ENCODE measurements at places on chromosomes 12 and 14.

- no peak for DNase-seq
Observed at GRCh38 chr14:98871796-98872195, 400.2 kb downstream of the BCL11B start.

DNA sequence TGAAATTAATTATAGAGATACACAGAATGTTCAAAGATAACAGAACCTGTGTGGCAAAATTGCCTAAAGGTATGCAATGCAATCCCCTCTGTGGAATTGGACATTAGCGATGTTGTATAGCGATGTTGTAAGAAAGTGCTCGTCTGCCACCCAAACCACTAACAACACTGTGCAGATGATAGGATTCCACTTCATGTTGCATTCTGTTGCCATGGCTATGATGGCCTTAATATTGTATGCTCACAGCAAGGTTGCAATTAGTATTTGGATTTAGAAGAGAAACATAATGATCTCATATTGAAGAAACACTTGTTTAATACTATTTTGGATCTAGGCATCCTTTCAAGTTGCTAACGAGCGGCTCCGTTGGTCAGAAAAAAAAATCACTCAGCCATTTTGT lies 260.3 kb downstream of the BCAT1 start:
- DNase-seq, result no peak

- DNase-seq, result no peak
Observed at GRCh38 chr12:98699586-98699985, 54.5 kb downstream of the APAF1 start.

- no peak for DNase-seq
Observed at GRCh38 chr14:92993302-92993701, 70.4 kb downstream of the CHGA start.

- no peak for DNase-seq
Observed at GRCh38 chr12:105064564-105065178, 19.6 kb downstream of the ALDH1L2 start.

DNA sequence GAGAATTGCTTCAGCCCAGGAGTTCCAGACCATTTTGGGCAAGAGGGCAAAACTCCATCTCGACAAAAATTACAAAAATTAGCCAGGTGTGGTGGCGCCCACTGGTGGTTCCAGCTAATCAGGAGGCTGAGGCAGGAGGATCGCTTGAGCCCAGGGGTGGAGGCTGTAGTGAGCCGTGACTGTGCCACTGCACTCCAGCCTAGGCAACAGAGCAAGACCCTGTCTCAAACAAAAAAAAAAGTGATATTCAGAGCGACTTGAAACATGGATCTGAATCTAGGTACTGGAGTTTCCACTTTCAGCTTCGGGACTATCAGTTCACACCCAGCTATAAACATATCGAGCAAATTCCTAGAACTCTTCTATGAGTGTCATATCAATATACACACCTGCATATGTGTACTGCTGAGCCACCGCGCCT lies 16.3 kb upstream of the RNF34 start:
- no peak for DNase-seq

DNA sequence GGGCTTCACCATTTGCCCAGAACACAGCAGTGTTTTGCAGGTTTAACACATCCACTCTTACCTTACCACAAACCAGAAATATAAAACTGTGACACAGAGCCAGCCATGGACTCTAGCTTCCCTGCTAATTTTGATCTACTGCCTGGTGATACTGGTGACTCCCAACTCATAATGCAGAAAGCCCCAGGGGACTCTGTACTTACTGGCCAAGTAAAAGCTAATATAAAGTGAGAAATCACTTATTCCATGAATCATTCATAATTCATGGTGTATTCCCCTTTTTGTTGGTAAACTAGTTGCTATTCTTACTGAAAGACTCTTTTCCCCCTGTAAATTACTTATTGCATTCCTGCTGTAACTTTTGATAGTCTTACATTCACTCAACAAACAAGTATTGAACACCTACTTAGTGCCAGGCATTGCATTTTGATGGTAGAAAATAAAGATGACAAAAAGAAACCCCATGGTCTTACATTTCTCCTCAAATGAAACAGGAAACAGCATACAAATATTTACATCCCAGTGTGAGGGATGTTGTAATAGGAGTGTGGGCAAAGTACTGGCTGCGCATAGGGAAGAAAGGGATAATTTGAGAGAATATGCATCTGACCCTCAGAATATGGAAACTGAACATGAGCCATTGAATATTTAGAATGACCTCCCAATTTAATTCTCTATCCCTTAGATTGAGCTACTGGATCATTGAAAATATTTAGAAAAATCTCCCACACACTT lies 279.6 kb downstream of the PDZRN4 start:
- no peak for DNase-seq

Data from AG04450 (cell line).